ENCODE measurements at places on chromosomes 13 and 19.

DNA sequence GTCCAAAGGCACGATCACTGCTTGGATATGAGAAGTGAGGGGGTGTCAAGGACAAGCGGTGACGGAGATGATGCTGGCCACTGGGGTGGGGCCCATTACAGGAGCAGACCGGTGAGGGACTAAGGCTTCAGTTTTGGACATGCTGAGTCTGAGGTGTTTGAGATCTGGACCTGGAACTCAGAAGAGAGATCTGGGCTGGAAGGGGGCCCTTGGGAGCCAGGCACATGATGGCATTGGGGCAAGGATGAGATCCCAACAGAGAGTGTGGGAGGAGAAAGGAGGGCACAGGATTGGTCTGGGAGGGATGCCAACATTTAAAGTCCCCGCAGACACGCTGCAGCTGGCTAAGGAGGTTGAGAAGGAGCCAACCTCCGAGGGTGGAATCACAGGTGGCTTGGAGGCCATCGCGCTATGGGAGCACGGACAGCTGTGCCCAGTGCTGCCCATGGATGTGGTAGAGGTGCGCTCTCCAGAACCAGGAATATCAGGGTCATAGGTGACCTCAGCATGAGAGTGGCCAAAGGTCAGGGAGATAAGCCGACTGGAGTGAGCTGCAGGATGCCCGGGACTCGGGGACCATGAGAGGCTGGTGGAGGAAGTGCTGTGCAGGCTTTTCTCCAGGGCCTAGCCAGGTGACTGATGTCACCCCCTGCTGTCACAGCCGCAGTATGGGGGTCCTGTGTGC, 21.8 kb downstream of the DHRS12 start:
- no peak for DNase-seq

DNA sequence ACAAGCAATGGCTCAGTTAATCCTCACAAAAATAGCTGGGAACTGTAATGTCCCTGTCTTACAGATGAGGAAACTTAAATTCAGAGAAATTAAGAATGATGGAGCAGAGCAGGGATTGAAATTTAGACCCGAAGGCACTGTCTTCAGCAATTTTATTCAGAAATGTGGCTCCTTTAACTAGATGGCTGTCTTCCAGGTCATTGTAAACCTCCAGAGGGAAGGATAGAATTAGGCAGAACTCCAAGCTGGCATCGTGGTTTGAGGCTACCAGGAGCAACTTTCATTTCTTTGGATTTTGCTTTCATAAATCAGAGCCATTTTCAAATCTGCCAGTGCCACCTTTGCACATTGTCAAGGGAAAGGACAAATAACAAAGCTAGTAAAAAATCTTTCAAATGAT, 339.0 kb downstream of the DCT start:
- DNase-seq, result no peak

DNA sequence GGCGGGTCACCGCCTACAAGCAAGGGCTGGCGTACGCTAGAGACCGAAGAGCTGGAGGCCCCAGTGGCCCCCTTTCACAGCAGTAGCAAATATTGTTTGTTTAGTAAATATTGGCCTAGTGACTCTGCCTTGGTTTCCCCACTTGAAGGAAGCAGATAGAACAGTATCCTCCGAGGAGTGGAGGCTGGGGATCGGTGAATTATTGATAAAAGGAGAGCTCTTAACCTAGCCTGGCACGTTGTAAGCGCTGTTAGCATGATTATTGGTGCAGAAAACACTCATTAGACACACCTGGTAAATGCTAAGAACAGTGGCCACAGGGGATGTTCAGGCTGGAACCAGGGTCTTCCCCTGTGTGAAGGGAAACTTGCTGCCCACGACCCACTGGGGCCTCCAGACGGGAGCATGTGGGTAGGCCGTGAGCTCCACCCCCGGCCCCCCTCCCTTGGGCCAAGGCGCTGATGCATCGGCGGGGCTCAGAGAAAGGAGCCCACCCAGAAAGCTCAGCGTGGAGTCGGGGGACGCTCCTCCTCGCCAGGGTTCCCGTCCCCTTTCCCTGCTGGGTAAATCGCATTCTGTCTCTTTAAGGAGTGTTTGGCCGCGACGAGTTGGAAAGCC, 2.3 kb downstream of the IER2 start:
- DNase-seq, result no peak

GRCh38 chr19:14473073-14473977, 1.8 kb downstream of the PTGER1 start:
- DNase-seq, result no peak

GRCh38 chr13:96086736-96087135, 3.2 kb upstream of the HS6ST3 start:
- DNase-seq, result no peak

DNA sequence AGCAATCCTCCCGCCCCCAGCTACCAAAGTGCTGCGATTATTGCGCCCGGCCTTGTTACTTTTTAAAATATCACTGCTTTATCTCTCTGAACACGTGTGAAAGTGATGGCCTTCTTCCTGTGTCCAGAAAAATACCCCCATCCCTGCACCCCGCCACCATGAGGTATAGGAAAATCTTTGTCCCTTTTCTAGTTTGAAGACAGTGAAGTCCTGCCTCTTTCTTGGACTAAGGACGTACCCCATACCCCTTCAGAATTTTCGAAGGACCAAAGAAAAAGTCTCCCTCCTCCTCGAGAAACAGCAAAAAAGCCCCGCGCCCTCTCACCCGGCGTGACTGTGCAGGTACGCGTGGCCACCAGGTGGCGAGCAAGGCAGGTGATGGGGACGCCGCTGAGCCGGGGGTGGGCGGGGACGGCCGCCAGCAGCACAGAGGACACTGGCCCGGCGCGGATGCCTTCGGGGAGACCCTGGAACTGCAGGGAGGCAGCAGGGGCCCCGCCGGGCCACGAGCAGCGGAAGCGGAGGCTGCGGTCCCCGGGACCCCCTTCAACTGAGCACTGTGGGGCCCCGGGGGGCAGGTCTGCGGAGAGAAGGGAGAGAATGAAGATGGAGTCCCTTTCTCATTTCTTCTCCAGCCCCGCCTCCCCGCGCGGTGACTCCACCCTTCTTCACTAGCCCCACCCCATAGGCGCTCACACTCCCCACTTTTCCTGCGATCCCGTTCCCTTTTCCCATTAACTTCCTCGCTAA, 3.2 kb downstream of the VSIG10L start:
- DNase-seq, result peak; percentile 86

DNA sequence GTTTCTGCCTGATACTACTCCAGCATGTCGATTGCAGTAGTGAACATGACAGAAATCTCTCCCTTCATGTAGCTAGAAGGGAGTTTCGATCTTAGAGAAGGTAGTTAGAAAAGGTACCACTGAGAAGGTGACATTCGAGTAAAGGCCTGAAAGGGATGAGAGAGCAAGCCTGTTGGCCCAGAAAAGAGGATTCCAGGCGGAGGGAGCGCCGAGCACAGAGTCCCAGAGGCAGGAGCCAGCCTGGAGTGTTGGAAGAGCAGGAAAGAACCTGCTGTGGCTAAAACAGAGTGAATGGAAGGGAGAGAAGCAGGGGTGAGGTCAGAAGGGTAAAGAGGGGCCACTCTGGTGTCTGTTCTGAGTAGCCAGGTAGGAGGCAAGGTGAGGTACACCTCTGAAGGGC, 52.5 kb downstream of the GARRE1 start:
- DNase-seq, result no peak

- DNase-seq, result no peak
Observed at GRCh38 chr13:30453727-30454126, 12.0 kb downstream of the HMGB1 start.

- peak; percentile 42 for DNase-seq
Observed at GRCh38 chr13:114108894-114109293, 23.5 kb downstream of the RASA3 start.

DNA sequence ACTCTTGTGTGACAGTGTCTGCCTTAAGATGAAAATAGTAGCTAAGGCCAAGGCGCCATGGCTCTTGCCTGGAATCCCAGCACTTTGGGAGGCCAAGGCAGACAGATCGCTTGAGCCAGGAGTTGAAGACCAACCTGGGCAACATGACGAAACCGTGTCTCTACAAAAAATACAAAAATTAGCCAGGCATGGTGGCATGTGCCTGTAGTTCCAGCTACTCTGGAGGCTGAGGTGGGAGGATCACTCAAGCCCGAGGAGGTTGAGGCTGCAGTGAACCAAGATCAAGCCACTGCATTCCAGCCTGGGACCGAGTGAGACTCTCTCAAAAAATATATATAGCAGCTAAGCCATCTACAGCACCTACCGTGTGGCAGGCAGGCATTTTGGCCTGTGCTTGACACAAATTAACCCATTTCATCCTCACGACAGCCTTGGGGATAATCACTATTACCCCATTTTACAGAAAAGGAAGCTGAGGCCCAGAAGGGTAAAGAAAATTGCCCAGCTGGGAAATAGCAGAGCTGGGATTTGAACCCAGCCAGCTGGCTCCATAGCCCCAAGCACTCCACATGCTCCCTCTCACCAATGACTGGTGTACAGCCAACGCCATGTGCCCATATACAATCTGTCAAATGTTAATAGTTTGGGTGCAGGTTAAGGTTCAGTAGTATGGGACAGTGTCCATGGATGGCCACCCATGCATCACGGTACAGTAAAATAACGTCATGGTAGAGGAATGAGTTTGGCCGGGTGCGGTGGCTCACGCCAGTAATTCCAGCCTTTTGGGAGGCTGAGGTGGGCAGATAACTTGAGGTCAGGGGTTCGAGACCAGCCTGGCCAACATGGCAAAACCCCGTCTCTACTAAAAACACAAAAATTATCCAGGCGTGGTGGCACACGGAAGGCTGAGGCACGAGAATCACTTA, 3.1 kb downstream of the SLC1A5 start:
- no peak for DNase-seq

DNA sequence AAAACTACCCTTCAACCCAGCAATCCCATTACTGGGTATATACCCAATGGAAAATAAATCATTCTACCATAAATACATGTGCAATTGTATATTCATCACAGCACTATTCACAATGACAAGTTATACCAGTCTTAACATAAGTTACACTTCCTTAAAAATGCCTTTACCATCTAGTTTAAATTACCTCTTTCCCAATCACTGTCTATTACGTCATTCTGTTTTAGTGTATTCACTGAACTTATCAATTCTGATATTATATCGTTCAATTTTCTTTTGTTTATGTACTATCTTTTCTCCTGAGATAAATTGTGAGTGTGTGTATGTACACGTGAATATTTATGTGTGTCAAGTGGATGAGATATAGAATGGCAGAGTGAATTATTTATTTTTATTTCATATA, 1416.8 kb downstream of the OLFM4 start:
- no peak for DNase-seq

DNA sequence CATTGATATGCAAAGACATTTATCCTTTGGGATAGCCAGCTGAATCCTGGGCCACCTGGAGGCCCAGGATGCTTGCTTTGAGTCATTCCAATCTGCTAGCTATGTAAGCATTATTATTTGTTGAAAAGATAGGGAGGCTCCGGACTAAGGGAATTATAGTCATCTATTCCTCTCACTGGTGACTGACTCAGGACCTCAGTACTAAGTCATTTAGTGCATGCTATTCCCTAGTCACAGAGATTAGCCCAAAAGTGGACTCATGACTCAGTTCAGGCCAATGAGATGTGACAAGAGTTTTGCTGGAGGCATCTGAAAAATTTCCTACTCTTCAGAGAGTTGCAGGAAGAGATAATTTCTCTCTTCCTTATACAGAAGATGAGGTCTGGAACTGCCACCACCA, 67.9 kb upstream of the ITM2B start:
- no peak for DNase-seq

DNA sequence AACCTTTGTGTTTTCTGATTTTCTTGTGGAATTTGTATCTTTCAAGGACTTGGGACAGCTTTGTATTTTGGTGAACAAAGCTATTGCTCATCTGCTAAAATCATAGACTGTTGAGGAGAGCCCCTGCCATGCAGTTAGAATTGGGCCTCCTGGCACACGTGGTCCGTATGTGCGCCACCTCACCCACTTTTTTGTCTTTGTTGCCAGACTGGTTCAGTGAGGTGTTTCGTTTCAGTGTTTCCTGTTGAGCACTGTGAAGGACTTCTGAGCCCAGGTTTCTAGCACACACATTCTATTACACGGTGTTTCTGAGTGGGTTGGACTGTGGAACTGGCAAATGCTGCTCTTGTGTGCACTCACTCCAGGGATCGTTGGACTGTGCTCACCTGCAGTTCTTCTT, 37.6 kb upstream of the RNF113B start:
- DNase-seq, result no peak

DNA sequence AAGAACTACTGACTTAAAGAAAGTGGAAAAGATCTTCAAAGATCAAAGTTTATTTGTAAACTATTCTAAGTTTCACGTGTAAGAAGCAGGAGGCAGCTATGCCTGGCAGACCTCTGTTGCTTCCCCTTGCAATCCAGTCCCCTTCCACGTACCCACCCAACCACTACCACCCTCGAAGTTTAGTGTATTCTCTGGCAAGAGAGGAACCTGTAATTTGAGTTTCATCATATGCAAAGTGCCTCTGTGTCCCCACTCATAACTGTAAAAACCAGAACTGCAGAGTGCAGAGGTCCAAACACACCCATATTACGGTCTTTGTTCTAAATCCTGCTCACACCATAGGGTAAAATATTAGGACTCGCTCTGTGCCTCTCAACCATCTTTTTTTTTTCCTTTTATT, 75.8 kb upstream of the FRY start:
- no peak for DNase-seq

- no peak for DNase-seq
Observed at GRCh38 chr19:14536926-14537692, 7.7 kb downstream of the TECR start.

DNA sequence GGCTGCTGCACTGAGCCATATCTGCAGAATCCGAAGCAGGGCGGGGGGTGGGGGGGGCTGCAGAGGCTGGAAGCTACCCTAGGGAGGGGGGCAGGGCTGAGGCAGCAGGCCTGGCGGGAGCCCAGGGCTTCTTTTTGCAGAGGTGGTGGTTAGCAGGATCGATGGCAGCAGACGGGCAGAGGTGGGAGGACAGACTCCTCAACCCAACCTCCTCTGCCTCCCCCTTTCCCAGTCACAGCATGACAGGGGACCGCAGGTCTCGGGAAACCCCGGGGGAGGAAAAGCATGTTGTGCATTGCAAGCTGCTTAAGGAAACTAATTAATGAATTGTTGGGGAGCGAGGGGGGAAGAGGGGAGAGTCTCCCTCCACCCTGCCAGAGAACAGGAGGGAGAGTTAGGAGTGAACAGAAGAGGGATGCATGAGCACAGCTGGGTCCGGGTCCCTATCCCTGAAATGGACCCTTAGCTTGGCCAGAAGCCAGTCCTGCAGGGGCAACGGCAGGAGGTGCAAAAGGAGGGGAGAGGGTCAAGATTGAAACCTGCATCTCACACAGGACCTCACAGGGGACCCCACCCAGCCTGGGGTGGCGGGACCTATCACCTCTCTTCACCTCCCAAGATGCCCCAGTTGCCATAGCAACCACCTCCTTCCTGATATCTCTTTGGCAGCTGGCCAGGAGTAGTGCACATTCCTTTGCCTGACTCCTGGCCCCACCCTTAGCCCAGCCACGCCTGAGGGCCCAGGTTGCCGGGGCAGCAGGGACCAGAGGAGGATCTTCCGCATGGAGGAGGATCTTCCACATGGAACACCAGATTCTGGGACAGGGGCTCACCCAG, 1.8 kb downstream of the FXYD7 start:
- no peak for DNase-seq

DNA sequence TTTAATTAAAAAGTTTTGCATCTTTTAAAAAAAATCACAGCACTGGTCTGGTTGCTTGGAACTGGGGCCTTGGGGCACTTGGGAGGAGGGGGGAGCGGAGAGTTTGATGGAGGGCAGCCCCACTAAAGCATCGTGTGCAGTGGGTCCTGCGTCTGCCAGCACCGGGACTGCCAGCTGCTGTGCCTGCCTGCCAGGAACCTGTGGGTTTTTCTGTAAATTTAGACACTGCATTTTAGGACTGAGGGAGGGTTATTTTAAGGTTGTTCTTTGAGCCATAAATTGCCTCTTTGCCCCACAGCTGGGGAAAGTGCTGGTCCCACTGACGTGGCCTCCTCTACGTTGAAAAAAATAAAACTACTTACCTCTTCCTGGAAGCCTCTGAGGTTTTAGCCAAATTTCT, 2.9 kb downstream of the KLF2 start:
- no peak for DNase-seq
